ENCODE measurements at places on chromosomes 6 and 20. TPM values are rescaled to one million over a fixed set of nuclear protein-coding genes. Genes with fewer than 3 reads are reported as not detected.

DNA sequence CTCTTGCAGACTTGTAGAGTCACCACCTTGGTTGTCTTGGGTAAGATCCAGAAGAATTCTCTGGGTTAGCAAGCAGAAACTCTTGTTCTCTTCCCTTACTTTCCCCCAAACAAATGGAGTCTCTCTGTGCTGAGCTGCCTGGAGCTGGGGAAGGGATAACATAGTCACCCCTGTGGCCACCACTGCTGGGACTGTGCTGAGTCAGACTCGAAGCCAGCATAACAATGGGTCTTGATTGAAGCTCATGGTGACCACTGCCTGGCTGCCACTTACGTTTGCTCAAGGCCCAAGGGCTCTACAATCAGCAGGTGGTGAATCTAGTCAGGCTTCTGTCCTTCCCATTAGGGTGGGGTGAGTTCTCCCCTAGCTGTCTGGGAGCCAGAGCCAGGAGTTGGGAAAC is 15.4 kb upstream of the ERVFRD-1 start:
- DNase-seq = no peak

The ATAT1 gene
- 40.4 TPM for total RNA-seq

DNA sequence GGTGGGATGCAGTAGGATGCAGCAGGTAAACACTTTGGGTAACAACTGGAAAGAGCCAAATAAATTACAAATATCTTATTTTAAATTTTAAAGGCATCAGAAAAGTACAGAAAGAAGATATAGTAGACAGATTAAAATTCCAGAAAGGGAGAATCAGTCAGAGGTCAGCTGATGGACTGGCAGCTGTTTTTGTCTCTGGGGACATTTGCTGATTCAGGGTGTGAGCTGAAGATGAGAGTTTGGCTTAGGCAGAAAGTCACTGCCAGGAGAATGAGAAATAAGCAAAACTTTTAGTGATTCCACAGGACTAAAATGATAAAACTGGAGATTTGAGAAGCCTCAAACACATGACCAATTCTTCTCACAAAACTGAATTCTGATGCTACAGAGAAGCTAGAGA is 39.5 kb downstream of the AHI1 start:
- DNase-seq = no peak

DNA sequence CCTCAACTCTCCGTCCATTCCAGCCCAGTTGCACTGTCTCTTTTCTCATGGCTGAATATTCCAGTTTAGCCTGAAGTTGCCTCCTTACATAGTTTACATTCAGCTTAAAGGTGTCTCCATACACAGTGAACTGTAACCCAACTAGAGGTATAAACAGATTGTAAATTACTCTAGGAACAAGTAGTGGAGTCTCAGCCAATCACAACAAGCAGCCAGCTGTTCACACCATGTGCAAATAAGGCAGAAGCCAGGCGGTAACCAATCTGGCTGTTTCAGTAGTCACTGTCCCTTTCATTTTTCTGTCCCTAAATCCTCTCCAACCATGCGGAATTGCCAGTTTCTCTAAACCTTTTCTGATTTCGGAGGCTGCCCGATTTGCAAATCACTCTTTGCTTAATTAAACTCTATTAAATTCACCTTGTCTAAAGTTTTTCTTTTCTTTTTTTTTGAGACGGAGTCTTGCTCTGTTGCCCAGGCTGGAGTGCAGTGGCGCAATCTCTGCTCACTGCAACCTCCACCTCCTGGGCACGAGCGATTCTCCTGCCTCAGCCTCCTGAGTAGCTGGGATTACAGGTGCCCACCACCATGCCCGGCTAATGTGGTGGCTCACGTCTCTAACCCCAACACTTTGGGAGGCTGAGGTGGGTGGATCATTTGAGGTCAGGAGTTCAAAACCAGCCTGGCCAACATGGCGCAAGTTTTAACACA is 37.6 kb upstream of the GFOD1 start:
- no peak for DNase-seq

GRCh38 chr20:52569201-52569600 is 377.6 kb upstream of the ZFP64 start:
- DNase-seq = no peak

- no peak for DNase-seq
These were observed 549 bp downstream of the ANKRD6 start for GRCh38 chr6:89433252-89434149.

GRCh38 chr6:51644426-51644825 is 443.0 kb downstream of the PKHD1 start:
- DNase-seq = no peak

GRCh38 chr6:131013495-131013894 is 49.5 kb downstream of the EPB41L2 start:
- no peak for DNase-seq

All from frontal cortex (tissue), 4 donors.